ENCODE measurements at places on chromosomes 13 and 19.

GRCh38 chr13:109331011-109331433 lies 455.4 kb downstream of the IRS2 start:
- DNase-seq = no peak

GRCh38 chr19:13154241-13154778 lies 4.1 kb downstream of the IER2 start:
- DNase-seq = no peak

DNA sequence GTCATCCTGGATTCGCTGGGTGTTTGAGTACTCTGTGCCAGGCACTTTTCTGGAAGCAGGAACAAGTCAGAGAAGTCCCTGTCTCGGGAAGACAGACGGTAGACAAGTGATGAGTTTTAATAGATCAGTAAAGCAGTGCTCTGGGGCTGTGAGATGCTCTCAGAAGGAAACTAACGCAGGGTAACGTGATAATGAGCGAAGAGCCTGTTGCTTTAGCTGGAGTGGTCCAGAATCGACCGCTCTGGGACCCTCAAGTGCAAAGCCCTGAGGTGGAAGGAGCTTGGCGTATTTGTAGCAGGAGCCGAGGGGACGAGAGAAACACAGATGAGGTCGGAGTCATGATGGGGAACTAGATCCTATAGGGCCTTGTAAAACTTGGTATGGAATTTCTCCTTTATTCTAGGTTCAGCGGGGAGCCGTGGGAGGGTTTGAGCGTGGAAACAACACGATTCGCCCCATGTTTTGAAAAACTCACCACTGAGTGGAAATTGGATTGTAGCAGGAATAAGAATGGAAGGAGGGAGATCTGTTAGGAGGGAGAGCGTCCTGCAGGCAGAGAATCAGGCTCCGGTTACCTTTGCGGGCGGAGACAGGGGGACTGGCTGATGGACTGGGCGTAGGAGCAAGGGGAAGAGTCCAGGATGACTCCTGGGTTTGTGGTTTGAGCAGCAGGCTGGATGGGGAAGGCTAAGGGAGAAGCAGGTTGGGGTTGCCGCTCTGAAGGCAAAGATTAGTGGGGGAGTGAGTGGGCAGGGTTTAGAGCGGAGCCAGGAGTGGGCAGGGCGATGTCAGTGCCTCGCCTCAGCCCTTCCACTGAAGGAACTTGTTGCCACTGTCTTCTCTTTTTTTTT lies 763 bp downstream of the POLD1 start:
- DNase-seq = no peak

GRCh38 chr13:30731361-30732045 lies 3.8 kb upstream of the ALOX5AP start:
- DNase-seq = no peak

DNA sequence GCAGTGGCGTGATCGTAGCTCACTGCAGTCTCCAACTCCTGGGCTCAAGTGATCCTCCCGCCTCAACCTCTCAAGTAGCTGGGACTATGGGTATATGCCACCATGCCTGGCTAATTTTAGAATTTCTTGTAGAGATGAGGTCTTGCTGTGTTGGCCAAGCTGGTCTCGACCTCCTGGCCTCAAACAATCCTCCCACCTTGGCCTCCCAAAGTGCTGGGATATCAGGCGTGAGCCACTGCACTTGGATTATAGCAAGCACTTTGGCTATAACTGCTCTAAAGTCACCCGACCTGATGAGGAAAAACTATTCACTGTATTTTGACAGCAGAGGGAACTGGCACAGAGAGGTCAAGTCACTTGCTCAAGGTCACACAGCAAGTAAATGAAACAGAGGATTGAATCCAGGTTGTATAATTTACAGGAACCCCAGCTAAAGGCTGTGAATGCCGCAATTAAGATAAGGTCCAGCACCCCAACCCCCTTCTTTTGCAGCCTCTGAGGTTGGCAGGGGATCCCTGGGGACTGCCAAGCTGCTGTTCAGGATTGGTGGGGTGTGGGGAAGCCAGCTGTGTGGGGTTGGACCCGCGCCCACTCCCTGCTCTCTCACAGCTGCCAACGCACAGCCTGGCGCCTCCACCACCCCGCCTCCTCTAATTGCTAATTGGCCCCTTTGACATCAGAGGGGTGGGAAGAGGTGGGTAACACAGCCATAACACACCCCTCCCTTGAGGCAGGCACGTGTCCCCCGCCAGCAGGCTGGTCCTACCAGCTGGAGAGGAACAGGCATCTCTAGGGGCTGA lies 6.0 kb downstream of the TMIGD2 start:
- DNase-seq = no peak

DNA sequence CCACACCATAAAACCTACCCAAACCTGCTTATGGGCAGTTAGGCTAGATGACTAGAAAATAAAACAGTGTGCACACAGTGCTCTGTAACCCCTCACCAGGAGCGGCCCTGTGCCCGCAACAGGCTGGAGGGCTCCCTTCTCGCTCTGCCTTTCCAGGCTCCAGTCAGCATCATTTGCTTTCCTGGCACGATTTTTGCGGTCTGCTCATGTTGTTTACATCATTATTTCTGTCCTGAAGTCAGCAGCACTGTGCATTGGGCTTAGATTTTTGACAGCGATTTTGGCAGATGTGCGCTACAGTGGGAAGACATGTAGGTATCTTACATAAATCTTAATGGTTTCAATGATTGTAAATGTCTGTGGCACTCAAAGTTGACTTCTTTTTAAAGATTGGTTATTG lies 344.0 kb downstream of the MTUS2 start:
- no peak for DNase-seq

GRCh38 chr13:80341101-80341755 lies at the start of gene SPRY2:
TSS of gene SPRY2 (minus strand) at chr13:80341126. CDS start at chr13:80337705, 3,421 bp downstream.
- DNase-seq = peak; percentile 84

DNA sequence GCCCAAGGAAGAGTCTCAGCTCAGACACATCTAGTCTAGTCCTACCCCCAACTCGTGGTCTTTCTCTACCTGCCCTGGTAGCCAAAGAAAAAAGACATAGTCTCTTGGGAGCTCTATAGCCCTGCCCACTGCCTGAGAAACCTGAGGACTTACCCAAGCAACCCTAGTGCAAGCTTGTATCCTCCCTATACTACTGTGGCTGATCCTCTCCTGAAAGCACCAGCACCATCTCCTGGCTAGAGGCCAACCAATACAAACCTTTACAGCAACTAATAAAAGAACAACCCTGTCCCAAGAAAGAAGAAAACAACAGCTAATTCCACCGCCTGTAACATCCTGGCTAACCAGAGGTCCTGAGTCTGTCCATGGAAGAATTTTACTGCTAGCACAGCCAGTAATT lies 532.4 kb downstream of the SLITRK6 start:
- DNase-seq = no peak

DNA sequence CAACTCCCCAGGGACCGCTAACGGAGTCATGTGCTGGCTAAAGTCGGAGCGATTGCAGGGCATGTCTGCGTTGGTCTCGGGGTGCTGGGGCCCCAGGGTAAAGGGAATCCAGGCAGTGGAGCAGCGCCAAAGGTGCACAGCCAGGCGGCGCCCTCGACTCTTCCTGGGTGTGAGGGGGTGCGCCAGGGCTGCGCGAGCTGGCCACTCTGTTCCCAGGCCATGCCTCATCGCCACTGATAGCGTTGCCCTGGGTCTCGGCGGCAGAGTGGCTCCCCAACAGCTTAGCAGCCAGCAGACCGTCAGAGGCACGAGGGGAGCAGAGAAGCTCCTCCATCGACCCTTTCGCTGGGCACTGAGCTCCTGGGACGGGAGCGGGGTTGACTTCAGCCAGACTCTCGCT lies 152.7 kb downstream of the B3GLCT start:
- no peak for DNase-seq

GRCh38 chr19:54268936-54269335 lies 11.9 kb upstream of the LILRB5 start:
- DNase-seq = no peak

DNA sequence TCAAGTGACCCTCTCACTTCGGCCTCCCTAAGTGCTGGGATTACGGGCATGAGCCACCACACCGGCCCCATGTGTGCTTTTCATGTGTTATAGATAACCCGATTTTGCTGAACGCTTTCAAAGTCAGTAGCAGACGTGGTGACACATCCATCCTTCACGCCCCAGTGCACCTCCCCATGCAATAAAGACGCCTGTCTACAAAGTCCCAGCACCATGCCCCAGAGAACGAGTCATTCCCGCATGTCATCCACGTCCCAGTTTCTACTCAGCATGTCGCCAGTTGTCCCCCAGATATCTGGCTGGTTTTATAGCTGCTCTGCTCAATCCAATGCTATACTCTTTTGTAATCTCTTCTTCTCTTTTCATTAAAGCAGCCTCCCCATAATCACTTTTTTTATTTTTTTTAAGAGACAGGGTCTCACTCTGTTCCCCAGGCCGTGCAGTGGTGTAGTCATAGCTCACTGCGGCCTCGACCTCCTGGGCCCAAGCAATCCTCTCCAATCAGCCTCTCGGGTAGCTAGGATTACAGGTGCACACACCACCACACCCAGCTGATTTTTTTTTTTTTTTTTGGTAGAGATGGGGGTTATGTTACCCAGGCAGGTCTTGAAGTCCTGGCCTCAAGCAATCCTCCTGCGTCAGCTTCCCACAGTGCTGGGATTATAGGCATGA lies 42.5 kb downstream of the DNM2 start:
- DNase-seq = no peak

- no peak for DNase-seq
Observed at GRCh38 chr13:26280295-26280694, 26.4 kb downstream of the CDK8 start.

- no peak for DNase-seq
Observed at GRCh38 chr19:41192574-41193429, at the start of gene CYP2S1. TSS of gene CYP2S1 (plus strand) at chr19:41193219. CDS start at chr19:41193265, 46 bp downstream.

- no peak for DNase-seq
Observed at GRCh38 chr13:101697745-101698144, 245.3 kb downstream of the ITGBL1 start.

- no peak for DNase-seq
Observed at GRCh38 chr13:97491452-97491851, 57.5 kb downstream of the RAP2A start.

DNA sequence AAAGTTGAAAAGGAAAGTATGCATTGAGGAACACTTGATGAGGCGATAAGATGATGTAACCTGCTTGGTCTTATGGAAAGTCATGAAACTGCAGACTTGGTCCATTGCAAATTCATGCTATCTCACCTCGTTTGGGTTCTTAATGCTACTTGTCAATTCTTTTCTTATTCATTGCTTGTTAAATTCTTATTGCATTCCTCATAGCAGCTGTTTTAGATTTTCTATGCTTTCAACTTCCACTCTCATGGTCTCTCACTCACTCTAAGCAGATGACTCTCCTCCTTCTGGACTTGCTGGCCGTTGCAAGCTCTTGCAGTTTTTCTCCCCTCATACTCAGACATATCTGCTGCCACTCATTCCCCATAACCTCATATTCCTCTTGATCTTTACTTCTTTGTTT lies 67.8 kb upstream of the CSNK1A1L start:
- DNase-seq = no peak
